ENCODE measurements at places on chromosomes 2 and 18. TPM values are rescaled to one million over a fixed set of nuclear protein-coding genes. Genes with fewer than 3 reads are reported as not detected.

GRCh38 chr18:23503963-23504344, 643 bp downstream of the RMC1 start:
- no peak for DNase-seq
- no peaks in the 10 kb centered on the region for H3K27me3 ChIP-seq
- H3K36me3 ChIP-seq, result peaks cover 17% of the 10 kb centered on the region
- peaks cover 35% of the 10 kb centered on the region for H3K4me1 ChIP-seq

GRCh38 chr2:141058556-141058955, 1072.3 kb downstream of the LRP1B start:
- H3K36me3 ChIP-seq, result no peaks in the 10 kb centered on the region
- no peak overlapping the region for H3K27ac ChIP-seq
- H3K27me3 ChIP-seq, result no peaks in the 10 kb centered on the region
- no peaks in the 10 kb centered on the region for H3K4me1 ChIP-seq

GRCh38 chr18:57856557-57857280, 53.6 kb upstream of the ATP8B1 start:
- no peaks in the 10 kb centered on the region for H3K27me3 ChIP-seq
- no peak overlapping the region for H3K27ac ChIP-seq
- H3K4me1 ChIP-seq, result no peaks in the 10 kb centered on the region
- no peaks in the 10 kb centered on the region for H3K36me3 ChIP-seq
- no peak overlapping the region for H3K4me3 ChIP-seq

GRCh38 chr2:235486729-235487128, 7.1 kb upstream of the AGAP1 start:
- H3K27ac ChIP-seq, result no peak overlapping the region
- H3K36me3 ChIP-seq, result no peaks in the 10 kb centered on the region
- H3K4me1 ChIP-seq, result no peaks in the 10 kb centered on the region
- H3K4me3 ChIP-seq, result no peak overlapping the region
- DNase-seq, result no peak

Gene TBR1
- not detected for total RNA-seq
